Stimulated activated CD8-positive, alpha-beta memory T cell treated with anti-CD3 and anti-CD28 coated beads, Interleukin-12 subunit alpha, Interleukin-12 subunit beta, amount 100 ng/mL, for 4 hours (primary cell): ENCODE measurements at places on chromosomes 4 and X.

GRCh38 chr4:88693792-88694191 is 3.8 kb downstream of the NAP1L5 start:
- DNase-seq = no peak

DNA sequence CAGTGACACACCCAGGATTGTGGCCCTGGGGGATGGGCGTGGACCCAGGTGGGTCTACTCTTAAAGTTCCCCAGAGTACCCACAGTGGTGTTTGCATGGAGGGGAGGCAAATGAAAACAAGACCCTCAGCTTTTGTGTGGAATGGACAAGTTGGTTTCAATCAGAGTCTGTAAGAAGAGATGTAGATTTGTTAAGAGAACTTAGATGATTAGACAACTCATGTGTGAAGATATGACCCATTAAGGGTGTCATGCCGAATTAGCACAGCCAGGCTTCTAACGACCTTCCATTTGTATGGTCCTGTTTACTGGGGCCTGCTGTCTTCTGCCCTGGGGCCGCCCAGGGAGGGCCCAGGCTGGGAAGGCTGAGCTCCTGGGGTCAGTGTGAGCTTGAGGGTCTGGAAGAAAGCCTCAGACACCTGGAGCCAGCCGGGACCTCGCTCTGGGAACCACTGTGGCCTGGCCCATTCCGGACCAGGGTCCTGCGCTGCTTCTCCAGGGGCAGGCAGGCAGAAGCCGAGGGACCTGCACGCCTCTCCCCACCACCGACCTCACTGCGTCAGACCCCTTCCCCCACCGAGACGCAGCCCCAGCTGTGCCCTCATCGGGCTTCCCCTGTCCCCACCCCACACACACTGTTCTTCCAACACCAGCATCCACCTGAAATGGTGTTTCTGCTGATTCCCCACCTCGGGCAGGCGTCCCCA is 20.4 kb downstream of the UVSSA start:
- no peak for DNase-seq

DNA sequence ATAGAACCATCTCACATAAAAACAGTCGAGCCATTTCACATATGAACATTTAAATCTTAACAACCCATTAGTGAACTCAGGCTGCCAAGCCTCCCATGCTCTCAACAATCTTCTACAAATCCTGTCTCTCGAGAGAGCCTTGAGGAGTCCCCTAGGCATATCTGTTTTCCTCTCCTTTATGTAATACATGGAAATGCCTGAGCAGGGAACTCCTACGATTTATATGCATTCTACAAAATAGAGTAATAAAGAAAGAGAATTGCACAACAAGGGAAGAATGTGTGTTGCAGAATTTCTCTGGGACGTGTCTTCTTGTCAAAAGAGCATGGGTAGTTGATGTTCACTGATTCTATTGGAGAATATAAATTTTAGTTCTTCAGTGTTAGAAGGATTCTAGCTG is 101.8 kb upstream of the VCX2 start:
- DNase-seq = no peak

- DNase-seq = no peak
Measured at GRCh38 chr4:95272036-95272435, 276.7 kb downstream of the UNC5C start.

DNA sequence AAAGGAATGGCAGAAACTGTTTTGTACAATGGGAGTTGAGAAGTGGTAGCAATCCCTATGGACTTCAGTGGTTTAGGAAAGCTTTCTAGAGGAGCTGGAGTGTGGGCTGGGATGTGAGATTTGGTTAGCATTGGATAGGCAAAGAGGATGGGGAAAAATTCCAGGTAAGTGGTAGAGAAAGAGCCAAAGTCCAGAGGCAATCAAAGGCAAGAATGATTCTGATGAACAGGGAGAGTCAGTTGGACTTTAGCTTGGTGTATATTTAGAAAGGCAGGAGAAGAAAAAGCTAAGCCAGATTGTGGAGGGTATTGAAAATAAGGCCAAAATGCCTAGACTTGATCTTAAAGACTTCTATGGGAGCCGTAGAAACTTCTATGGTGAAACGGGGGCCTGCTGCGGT is 3.7 kb upstream of the VSIG4 start:
- no peak for DNase-seq

- DNase-seq = no peak
Measured at GRCh38 chr4:42327323-42327722, 70.0 kb upstream of the SHISA3 start.

- DNase-seq = no peak
Measured at GRCh38 chrX:108396188-108396891, 41.9 kb downstream of the COL4A6 start.
